ENCODE measurements at places on chromosomes 6 and 20.

- no peak for DNase-seq
These were observed 383.0 kb upstream of the ID4 start for GRCh38 chr6:19454001-19454720.

DNA sequence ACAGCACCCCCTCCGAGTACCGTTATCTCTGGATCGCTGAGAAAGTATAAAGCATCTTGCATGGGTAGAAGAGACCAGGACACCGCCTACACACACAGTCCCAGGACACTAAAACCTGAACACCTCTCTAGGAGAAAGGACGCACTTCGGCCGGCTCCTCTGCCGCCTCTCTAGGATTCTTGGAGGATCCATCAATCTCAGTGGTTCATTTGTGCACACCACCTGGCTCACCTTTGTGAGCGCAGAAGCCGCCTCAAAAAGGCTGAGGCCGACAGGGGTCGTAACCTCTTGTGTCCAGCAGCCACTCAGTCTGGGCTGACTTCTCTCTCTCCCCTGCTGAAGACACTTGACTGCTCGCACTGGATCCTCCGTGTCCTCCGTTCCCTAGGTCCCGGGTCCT lies 13.5 kb downstream of the ZSCAN23 start:
- DNase-seq = no peak

DNA sequence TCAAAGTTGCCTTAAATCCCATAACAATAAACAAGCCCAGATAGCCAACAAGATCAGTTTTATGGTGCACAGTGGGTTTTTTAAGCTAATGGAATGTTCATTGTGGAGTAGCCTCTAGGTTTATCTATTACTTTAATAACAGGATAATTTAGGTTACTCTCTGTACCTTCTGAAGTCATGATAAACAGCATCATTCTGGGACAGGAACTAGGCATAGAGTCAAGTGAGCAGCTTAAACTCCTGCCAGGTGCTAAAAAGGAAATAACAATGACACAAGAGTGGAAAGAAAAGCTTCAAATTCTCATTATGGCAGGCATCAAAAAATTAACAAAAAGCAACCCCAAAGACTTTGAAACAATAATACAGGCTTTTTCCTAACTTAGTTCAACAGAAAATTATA lies 228.8 kb downstream of the HACE1 start:
- no peak for DNase-seq

- DNase-seq = no peak
These were observed 154.9 kb upstream of the BEND6 start for GRCh38 chr6:56799989-56800388.

GRCh38 chr6:44228836-44229235 lies 5.4 kb downstream of the SLC29A1 start:
- DNase-seq = no peak

DNA sequence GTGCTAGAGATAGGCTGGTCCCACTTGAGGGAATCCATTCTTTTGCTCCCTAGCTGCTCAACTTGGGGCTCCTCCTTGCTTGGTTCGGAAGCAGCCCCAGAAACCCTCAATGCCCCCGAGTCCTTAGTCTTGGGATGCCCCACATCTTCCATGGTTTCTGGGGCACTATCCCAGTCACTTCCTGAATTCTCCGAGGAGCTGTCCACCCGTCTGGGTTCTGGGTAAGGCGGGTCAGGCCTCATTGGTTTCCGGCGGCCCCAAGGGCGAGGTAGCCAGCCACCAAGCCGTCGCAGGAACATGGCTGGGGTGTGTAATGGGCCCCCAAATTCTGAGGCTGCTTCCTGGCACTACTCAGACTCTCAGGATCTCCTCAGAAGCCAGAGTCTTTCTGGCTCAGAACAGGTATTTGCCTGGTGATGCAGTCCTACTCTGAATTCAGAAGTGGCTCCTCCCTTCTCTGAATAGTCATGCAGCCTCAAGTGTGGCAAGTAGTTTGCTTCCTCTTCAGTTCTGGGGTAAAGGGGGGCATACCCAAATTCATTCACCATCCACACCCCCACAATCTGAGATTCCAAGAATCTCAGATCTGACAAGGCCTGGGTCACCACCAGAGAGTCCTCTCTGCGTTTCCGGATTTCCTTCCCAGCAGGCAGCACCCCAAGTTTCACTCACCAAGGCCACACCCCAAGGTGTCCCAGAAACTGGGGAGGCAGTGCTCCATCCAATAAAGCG lies 763 bp downstream of the C6orf47 start:
- no peak for DNase-seq

DNA sequence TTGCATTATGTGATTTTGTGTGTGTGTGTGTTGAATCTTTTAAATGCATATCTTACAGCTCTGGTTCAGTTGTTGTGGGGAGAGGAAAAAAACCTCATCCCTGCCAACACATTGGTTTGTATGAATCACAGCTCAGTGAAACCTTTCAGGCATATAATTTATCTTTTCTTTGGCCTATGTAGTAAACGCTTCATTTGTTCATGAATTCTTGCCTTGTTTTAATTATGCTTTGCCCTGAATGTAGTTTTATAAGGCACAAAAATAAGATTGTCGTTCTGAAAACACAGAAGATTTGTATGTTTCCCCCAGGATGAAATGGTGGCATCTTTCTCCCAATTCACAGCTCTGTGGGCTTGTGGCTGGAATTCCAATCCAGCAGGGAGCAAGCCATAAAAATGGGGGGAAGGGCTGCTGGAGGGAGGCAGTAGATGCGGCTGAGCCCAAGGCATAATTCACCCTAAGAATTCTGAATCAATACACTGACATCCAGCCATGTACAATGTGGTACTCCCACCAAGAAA lies 45.1 kb downstream of the BCAS1 start:
- DNase-seq = no peak

- DNase-seq = no peak
These were observed 159.9 kb downstream of the SOX4 start for GRCh38 chr6:21753241-21754108.

- no peak for DNase-seq
These were observed 36.6 kb downstream of the DUSP22 start for GRCh38 chr6:328924-329323.

GRCh38 chr6:144435602-144436426 lies 150.7 kb downstream of the UTRN start:
- no peak for DNase-seq

GRCh38 chr6:55937261-55937947 lies 62.0 kb upstream of the BMP5 start:
- no peak for DNase-seq

DNA sequence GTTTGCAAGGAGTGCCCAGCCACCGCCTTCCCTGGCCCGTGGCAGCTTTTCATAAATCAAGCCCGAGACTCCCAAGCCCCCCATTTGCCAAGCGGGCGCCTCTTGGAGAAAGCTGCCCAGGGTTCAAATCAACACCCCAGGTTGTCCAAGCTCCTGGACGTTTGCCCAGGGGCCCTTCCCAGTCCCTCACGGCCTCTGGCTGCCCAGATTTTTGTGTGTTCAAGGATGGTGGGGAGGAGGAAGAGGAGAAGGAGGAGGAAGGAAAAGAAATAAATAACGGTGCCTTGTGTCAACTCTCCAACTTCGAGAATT lies 20.6 kb upstream of the NFATC2 start:
- no peak for DNase-seq

DNA sequence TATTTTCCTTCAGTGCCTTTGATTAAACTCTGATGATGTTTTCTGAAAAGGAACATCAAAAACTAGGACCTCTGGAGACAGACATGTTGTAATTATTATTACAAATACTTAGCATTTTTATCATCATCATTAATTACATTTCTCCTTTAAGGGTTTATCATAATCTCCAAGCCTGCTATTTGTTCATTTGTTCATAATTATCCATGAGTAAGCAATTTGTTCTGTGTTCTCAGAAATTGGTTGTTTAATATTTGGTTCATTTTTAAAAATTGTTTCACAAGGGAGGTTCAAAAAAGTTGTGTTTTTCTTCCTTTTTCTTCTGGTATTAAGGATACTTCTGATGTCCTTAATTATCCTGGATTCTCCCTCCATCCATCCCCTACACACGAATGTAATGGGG lies 850.2 kb upstream of the FLRT3 start:
- no peak for DNase-seq

DNA sequence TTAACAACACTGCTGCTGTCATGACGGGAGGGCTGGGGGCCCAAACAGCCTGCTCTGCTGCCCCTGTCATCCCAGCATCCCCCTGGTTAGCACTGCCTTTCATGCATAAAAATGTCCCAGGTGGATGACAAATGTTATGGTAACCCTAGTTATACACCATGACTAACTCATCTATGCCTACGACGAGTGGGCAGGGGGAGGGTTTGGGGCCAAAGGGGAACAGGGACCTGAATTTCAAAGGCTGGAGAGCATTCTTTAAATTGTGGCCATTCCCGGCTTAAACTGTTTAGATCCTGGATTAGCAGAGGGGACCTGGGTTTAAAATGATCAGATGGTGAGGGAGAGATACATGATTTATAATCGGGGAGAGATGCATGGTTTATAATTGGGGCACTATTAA lies 24.4 kb downstream of the GNAS-AS1 start:
- DNase-seq = no peak

- DNase-seq = no peak
These were observed 128.8 kb downstream of the FOXO3 start for GRCh38 chr6:108689272-108690161.

DNA sequence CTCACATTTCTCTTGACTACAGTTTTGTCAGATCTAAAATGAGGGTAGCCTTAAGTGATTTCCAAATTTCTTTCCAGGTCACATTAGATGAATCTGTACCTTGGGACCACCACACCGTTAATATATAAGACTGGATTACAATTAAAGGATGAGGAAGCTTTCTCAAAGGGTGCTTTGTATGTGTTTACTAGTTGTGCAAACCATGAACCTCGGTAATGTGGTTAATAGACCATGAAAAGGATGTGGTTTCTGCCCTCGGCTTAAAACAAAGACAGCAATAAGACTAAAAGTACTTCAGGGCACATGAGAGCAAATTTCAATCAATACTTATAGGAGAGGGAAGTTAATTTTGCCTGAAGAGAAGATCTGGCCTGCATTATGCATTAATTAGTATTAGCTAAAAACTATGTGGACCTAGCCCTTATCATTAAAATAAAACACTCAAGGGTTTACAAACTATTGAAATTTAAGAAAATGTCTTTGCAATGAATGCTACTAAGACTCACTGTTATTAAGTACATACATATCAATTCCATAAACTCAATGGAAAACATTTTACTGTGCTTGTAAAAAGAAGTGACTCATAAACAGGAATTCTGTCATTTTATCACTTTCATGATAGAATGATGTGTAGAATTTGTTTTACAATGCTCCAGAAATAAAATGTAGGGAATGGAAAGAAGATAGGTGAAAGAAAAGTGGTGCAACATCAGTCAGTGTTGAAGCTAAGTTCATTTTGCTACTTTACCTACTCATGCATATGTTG lies 936 bp upstream of the TMX4 start:
- DNase-seq = no peak

GRCh38 chr6:52497652-52498408 lies 77.7 kb downstream of the EFHC1 start:
- peak; percentile 53 for DNase-seq

DNA sequence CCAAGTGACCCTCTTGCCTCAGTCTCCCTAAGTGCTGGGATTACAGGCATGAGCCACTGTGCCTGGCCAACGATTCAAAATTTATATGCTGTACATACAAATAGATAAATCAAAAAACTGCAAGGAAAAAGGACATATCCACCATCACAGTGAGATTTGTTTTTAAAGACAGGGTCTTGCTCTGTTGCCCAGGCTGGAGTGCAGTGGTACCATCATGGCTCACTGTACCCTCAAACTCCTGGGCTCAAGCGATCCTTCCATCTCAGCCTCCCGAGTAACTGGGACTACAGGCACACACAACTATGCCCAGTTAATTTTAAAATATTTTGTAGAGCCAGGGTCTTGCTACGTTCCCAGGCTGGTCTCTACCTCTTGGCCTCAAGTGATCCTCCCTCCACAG lies 61.5 kb downstream of the MAP3K7 start:
- no peak for DNase-seq

DNA sequence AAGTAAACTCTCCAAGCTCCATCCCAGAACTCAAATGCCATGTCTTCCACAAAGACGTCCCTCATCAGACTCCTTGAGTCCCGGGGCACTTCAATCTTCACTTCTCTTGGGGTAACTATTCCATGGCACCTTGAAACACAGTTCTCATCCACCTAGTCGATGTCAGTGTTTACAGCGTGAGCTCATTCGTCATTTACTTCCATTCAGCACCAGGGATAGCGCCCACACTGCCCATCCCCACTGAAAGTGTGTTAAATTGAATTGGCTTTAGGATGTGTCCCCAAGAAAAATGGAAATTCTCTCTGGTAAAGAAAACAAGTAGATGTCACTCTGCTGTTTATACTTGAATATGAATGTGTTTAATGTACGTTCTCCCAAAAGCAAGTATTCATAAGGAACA lies 31.3 kb downstream of the KCNK15 start:
- no peak for DNase-seq

- peak; percentile 25 for DNase-seq
These were observed 44.2 kb upstream of the EYA2 start for GRCh38 chr20:46850416-46850815.

- no peak for DNase-seq
These were observed 22.4 kb downstream of the SDCBP2 start for GRCh38 chr20:1306316-1307135.

- DNase-seq = no peak
These were observed 40.0 kb upstream of the CLDN20 start for GRCh38 chr6:155223646-155224451.

DNA sequence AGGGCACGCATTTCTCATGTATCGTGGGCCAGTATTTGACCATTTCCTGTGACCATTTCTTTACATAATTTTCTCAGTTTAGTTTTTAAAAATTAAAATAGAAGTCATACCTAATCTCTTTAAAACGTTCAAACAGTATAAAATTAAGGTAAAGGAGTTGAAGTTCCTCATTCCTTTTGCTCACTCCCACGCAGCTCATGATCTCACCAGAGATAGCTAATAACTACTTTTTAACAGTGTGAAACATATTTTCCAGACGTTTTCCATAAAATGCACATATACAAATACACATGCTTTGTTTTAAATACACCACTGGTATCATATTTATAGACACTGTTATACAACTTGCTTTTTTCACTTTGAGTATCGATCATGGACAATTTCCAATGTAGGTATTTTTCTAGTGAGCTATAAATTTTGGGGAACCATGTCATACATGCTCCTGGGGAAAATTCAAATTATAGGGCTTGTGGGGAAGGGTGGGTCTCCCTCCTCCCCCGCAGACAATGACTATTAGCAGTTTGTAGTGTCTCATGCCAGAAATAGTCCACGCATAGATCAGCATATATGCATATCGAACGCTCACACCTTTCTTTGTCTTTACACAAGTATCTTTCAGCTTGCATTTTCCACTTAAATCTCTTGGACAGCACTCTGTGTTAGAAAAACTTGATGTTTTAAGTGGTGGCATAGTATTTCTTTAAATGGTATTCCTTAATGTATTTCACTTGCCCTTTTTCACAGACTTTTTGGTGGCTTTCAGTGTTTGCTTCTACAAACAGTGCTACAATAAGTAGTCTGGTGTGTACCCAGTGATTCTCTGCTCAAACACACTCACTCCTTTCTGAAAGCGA lies 145.5 kb upstream of the ZNF217 start:
- DNase-seq = no peak
